ENCODE measurements at places on chromosomes 3 and 15.

DNA sequence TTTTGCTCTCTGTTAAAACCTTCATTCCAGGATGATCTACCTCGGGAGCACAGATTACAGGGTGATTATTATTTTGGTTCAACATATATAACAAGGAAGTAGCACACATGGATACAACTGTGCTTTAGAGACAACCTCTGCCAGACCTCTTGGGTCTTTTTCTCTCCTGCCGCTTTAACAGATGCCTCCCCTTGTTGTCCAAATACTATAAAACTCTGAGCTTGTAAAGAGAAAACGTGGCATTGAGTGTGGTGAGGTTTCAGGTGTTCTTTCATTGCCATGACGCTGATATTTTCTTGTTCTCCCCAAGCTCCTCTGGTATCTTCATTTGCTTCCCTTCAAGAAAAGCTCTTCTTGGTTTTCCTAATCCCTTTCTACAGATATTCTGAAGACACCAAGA lies 29.0 kb downstream of the BCL2L10 start:
- DNase-seq: no peak

DNA sequence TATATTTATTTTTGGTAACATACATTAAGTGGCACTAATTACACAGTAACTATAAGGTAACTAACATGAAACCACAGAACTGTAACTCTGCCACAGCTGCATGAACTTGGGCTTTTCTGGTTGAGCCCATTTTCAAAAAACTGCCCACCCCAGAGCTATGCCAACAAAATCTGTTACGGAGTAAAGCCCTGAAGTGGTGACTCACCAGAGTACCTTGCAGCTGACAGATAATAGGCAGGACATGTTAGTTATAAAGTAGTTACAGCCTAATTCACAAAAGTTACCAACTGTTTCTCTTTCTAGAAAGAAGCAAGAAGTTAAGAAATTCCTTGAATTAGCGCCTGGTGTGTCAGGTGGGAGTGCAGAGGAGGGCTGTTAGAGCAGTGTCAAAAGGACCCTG lies 1.5 kb upstream of the GPX1 start:
- DNase-seq: no peak

GRCh38 chr3:78846718-78847117 lies 921.1 kb downstream of the ROBO1 start:
- no peak for DNase-seq

DNA sequence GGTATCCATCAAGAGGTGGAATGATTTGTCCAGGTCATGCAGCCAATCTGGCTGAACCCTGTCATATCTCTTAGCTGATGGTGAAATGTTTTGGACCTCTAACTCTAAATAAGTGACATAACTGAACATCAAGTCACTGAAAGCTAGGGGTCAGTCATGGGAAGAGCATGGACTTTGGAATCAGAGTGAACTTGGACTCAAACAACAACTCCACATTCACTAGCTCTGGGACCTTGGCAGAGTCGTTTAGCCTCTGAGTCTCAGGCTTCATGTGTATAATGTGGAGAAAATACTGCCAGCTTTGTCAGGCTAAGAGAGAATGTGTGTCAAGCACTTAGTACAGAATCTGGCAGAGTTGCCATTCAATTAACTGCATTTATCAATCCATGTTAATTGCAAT lies 557.8 kb upstream of the CFAP20DC start:
- DNase-seq: no peak

- no peak for DNase-seq
Observed at GRCh38 chr3:63240381-63240902, 37.7 kb upstream of the SYNPR start.

GRCh38 chr15:31435912-31436628 lies 109.4 kb downstream of the KLF13 start:
- no peak for DNase-seq

DNA sequence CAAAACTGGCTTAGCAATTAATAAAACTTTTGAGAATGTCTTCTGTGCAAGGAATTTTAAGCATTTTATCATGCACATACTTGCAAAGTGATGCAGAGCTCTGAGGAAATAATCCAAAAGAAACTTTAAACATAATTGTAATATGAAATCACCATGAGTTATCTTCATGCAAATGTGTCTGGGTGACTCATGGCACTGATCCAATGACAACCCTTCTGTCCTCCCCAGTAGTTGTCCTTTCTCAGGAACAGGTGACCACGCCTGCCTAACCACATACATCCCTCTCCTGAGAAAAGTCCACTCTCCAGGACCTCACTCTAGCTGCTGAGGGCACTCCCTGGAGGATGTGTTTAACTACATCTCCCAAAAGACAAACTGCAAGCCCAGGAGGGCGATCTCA lies 530.6 kb upstream of the IL12A start:
- no peak for DNase-seq

- no peak for DNase-seq
Observed at GRCh38 chr3:42742259-42742658, 30.8 kb downstream of the CCDC13 start.

GRCh38 chr3:57974796-57975388 lies 33.3 kb upstream of the FLNB start:
- no peak for DNase-seq

- no peak for DNase-seq
Observed at GRCh38 chr3:78986416-78987101, 781.2 kb downstream of the ROBO1 start.

GRCh38 chr15:90248789-90249202 lies 560 bp upstream of the TTLL13 start:
- no peak for DNase-seq

GRCh38 chr3:50639055-50639494 lies 22.1 kb downstream of the MAPKAPK3 start:
- no peak for DNase-seq

DNA sequence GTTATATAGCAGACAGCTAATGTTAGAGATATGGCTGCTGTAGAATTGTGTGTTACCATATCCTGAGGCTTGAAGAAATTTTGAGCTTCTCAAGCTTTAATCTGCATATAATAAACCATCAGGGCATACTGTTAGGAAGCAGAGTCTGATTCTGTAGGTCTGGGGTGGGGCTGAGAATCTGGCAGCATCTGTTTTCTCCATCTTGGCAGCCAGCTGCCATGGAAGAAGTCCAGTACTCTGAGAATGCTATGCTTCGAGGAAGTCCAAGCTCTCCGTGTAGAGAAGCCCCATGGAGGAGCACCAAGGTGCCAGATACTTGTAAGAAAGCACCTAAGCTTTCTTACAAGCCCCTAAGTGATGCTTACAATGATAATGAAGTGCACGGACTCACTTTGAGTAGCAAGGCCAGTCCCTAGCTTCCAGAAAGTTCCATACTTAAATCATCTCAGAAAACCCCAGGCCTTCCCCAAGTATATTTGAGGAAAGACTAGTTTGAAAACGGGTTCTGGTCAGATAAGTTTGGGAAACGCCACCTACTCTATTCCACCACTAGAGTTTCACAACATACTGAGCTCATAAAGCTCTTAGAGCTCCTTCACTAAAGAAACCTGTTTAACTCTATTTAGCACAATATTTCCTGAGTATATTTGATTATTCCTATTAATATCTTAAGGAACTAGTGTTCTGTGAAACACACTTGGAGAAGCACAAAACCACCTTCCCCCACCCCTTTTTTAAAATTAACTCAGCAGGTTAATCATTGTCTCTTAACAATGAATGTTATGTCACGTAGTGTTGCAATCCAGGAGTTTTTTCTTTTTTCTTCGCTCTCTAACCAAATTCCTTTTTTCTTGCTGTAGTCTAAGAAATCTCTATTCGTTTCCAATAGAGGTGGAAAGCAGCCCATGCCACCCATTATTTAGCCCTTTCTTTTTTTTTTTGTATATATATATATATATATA lies 59.9 kb upstream of the RASGRP1 start:
- no peak for DNase-seq

GRCh38 chr3:10471054-10471688 lies 34.2 kb downstream of the ATP2B2 start:
- no peak for DNase-seq

- no peak for DNase-seq
Observed at GRCh38 chr3:65371053-65371452, 667.7 kb downstream of the MAGI1 start.

DNA sequence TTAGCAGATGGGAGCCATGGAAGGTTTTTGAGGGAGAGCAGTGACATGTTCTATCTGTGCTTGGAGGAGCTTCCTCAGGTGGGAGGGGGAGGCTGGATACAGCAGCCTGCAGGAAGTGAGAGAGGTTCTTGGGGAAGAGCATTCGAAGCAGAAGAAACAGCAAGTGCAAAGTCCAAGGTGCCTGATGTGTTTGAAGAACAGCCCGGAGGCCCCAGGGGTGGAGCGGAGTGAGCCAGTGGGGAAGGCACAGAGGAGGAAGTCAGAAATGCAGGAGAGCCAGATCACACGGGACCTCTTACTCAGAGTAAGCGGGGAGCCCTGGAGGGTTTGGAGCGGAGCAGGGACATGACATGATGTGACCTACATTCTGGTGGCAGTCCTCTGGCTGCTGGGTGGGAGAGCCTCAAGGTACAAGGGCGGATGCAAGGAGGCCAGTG lies 10.8 kb downstream of the ITGA11 start:
- DNase-seq: no peak
